ENCODE measurements at places on chromosomes 7 and 10.

DNA sequence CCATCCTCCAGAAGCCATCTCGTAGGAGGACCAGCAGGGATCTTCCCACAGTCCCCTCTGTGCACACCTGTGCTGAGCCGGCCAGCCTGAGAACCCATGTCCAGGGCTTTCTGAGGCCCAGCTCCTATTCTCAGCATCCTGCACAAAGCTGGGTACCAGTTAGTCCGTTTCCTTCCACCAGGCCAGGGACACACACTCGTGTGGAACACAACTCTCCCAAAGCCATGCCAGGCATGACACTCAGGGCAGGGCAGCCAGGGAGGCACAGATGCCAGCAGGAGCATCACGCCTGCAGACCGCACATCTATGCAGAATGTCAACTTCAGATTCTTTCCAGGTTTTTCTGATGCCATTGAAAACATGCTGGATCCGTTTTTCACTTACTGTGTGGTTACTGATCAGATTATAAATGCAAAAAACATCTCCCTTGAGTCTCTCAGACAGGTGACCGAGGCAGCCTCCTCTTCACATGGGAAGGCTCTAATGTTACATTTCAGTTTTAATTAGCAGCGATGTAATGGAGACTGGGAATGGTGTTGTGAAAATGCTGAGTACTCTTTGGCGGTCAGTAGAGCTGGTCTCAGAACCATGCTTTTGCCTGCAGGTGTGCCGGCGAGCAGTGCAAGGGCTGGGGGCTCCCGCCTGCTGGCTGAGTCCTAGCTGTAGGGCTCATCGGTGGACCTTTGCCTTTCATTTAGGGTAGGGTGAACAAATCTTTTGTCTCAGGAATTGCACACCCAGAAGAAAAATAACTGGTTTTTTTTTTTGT, 3.3 kb upstream of the SUN1 start:
- ATAC-seq, result no peak

GRCh38 chr10:133379152-133379800, at the start of gene PAOX:
Gene PAOX, plus strand, starts transcription at chr10:133379262. Its CDS starts 55 bp downstream, at chr10:133379317.
- ATAC-seq, result peak; percentile 76

DNA sequence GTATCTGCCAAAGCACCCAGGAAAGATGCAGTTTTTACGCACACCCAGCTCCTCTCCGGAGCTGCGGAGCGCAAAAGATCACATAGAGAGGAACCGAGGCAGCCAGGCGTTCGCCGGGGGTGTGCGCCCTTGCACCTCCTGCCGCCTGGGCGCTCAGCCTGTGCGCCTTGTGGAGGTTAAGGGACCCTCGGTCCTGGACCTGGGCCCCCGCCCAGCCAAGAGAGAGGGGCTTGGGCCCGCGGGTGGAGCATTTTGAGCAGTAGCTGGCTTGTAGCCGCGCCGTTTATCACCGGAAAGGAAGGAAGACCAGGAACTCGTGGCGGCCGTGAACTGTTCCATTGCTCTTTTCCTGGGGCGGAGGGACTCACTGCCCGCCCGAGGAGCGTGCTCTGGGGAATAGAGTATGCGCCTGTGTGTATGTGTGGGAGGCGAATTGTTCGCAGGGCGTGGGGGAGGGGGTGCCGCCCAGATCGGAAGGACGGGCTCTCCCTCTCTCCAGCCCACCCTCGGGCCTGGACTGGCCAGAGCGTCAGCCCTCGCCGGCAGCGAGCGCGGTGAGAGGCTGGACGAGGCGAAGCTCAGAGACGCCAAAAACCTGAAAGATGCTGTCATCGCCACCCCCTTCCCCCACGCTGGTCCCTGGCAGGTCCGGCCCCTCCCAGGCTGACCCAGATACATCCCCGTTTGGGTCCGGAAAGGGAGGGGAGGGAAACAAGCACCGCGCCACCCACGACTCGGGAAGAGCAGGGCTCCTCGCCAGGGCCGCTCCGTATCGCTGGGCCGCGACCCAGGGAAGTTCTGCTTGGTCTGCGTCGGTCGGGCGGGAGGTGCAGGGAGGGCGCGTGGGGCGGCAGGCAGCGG, 1.2 kb upstream of the WNT2 start:
- peak; percentile 28 for ATAC-seq

DNA sequence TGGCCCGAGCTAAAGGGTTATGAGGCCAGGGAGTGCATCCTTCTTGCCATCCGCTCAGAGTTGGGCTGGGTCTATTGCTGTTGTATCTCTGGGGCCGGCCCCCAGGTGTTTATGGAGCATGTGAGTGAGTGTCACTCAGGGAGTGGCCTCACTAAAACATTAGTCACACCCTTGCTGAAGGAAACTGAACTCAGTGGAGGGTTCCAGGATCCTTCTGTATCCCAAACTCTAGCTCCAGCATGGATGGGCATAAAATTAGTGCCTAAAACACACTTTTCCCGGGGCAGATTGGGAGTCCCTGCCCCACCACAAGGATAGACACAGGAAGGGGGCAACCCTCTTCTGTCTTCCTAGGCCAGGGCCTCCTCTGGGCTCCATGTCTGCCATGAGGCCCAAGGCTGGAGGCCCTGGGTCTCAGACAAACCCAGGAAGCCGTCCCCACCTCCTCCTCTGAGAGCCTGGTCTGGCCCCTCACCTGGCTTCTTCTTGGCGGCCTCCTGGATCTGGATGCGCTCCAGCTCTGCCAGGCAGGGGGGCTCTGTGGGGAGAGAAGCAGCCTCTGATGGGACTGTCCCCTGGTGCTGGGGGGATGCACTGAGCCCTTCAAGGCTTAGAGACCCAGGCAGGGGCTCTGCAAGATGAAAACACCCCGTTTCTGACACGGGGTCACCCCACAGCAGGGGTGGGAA, 24.5 kb downstream of the SPOCK2 start:
- ATAC-seq, result no peak

- ATAC-seq, result peak; percentile 82
Measured at GRCh38 chr10:78045237-78045636, 11.6 kb downstream of the RPS24 start.

All from stimulated activated memory B cell treated with anti-CD40 and anti-IgM and Interleukin-4, amounts not matched to agents 10 μg/mL and 1 μg/mL and 100 μg/mL, for 72 hours (primary cell).